ENCODE measurements at places on chromosomes 1 and 21.

DNA sequence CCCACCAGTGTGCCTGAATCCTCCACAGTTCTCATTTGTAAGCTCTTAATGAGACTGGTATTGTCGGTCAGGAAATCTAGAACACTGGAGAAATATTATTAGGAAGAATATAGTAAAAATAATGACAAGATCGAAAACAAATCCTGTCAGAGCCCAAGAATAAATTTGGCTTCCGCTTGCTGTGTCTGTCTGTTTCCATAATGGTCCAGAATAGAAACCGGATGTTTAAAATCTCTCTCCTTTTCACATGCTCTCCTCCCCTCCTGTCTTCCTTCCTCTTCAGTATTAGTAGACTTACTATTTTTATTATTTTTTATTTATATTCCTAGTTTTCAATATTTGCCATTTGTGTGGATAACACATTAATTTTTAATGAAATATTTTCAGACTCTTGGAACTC, 187.7 kb downstream of the SDCCAG8 start:
- DNase-seq: no peak

DNA sequence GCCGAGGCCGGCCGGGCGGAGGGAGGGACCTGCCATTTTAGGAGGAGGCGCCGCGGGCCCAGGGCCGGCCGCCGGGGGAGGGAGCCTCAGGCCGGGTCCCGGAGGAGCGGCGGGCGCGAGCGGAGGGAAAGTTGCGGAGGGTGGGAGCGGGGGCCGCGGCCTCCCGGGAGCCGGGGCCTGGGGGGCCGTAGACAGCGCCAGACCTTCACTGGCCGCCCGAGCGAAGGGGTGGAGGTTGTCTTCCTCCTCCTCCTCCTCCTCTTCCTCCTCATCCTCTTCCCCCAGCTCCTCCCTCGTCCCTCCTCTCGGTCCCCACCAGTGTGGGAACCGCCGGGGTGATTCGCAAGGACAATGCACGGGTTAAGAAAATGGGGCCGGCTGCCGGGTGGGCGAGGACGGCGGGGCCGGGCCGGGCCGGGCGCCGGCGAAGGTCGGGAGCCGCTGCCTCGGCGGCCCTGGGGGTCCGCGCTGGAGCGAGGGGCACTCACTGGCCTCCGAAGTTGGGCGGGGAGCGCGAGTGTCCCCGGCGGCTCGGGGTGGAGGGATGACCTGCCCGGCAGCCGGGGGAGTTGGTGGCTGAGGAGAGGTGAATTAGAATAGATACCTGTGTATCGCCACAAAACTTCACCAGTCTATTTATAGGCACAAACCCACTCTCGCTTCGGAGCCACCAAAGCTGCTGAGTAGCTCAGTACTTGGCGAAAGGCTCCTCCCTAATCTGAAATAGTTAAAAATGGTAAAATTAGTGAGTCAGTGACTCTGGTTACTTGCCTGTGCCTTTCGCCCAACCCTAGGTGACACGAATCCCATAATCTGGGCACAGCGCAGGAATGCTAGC, 1.3 kb downstream of the DYRK1A start:
- DNase-seq: no peak

DNA sequence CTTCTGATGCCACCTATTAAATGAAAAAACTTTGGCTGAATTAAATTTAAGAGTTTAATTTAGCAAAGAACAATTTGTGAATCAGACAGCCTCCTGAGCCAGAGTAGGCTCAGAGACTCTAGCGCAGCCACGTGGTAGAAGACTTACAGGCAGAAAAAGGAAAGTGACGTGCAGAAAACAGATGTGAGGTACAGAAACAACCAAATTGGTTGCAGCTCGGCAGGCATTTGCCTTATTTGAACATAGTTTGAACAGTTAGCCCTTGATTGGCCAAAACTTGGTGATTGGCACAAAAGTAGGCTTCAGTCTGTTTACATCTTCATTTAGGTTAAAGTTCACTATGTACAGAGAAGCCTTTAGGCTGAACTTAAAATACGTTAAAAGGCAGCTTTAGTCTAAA, 22.9 kb downstream of the TCP10L start:
- no peak for DNase-seq

DNA sequence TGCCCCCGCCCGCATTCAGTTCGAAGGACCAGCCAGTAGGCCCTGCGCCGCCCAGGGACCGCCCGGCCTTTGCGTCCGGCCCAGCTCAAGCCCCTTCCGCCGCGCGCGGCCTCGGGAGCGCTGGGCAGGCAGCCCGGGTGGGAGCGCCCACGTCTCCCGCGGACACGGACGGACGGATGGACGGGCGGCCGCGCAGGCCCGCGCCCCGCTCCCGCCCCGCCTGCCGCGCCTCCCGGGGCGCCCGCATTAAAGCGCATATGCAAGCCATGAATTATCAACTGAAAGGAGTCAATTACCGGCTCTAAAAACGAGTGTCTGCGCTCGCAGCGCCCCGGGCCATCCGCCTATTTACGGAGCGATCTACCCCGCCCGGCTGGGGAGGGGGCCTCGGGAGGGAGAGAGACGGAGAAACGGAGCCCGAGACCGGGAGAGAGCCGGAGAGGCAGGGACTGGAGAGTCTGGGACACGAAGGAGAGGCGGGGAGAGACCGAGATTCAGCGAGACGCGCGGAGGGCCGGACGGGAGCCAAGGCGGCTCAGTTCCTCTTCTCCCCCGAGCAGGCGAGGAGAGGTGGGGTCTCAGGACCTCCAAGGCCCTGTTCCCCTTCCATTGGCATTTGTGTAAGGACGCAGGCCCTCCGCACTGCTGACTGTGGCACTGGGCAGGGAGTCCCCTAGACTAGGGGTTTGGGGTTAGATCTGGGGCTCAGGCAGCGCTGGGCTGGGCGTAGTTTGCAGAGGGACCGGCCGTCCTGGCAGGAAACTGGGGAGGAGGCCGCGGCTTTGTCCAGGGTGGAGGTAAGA, 41.3 kb upstream of the DMBX1 start:
- no peak for DNase-seq

DNA sequence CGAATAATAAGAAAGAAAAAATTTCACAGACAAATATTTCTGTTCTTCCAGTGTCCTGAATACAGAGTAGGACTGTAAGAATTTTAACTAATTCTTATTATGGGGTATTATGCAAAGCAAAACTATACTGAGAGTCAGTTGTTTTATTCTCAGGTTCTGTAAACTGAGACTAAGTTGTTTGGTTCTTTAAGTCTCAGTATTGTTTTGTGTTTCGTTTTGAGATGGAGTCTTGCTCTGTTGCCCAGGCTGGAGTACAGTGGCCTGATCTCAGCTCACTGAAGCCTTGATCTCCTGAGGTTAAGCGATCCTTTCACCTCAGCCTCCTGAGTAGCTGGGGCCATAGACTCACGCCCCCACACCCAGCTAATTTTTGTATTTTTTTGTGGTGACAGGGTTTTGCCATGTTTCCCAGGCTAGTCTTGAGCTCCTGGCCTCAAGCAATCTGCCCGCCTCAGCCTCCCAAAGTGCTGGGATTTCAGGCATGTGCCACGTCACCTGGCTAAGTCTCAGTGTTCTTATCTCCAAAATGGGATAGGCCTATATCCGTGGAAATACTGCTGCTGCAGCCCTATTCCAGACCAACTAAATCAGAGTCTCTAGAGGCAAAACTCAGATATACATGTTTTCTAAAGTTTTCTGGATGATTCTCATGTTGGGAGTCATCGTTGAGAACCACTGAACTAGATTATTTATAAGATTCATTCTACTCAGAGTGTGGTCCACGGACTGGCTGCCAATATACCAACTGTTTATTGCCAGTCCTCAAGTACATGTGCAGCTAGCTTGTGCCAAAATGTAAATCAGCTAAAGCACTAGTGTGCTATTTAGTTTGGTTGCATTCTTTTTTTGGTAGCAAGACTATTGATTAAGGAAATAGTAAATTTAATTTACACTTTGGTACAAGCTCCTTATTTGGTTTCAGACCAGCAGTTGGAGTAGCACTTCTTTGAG, 116.6 kb downstream of the HS2ST1 start:
- no peak for DNase-seq

GRCh38 chr1:5297886-5298239, 643.5 kb downstream of the AJAP1 start:
- DNase-seq: no peak

DNA sequence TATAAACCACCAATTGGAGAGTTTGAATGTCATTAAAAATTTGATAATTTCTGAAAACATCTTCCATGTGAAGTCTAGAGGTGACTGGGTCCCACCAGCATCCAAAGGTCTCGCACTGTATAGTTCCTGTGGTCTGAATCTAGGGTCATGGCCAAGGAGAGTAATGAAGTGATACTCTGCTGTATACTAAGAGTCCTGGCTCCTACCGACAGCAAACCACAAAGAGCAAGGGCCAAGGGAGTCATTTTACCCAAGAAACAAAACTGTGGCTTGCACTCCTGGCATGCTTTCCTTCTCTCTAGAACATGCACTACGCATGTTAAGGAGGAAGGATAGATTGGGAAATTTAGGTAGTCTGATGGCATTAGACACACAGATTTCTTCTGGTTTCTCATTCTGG, 115.6 kb downstream of the BRINP2 start:
- no peak for DNase-seq

DNA sequence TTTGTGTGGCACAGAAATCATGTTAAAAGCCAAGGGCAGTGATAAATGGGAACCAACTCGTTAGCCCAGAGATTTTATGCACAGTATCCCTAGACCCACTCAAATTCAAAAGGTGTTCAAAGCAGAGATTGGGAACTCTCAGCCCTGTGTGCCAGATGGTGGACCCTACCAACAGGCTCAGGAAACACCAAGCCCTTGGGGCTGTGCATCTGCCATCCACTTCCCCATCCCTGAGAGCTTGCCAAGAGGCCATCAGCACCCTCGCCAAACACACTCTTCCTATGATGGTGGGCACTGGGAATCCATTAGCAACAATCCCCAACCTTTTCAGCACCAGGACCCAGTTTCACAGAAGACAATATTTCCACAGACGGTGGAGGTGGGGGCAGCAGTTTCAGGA, 194.2 kb upstream of the NFIA start:
- DNase-seq: no peak

DNA sequence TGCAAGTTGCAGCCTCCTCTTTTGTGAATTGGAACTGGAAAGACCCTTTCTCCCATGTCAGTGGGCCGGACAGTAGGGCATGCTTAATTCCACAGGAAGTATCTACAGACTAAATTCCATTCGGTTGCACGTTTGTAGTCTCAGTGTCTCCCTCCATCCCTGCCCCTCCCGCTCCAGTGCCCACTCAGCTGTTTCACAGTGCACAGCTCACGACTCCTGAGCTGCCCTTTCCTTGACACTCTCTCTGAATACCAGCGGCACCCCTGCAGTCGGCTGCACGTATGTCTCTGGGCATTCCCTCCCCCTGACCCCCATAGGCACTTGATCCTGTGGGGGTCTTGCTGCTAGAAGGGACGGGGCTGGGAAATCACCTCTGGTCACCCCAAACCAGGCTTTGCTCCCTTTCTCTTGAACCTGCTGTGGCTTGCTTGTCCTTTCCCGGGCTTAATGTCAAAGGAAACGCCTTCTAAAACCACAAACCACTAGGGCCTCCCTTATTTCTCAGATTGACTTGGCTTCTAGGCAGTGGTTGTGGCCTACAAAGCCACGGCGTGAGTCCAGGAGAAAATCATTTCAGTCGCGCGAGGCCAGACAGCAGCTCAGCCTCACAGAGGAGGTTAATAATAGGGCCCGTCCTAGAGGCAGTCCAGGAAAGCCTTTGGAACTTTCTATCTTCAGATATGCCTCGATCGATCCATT, 365.3 kb upstream of the PROX1 start:
- DNase-seq: no peak

DNA sequence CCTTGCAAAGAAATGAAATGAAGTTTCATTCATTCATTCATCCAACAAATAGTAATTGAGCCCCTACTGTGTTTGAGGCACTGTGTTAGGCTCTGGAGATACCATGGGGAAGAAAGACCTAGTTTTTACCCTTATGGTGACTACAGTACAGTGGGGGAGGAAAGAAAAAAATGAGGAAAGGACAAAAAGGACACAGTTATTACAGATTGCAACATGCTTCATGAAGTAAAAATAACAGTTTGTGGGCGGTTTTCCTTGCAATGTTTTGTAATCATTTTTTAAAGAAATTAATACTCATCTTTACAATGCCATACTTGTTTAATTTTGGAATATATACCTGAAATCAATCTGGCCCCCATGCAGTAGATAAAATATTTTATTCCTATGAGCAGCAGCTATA, 120.3 kb downstream of the TM2D1 start:
- no peak for DNase-seq

DNA sequence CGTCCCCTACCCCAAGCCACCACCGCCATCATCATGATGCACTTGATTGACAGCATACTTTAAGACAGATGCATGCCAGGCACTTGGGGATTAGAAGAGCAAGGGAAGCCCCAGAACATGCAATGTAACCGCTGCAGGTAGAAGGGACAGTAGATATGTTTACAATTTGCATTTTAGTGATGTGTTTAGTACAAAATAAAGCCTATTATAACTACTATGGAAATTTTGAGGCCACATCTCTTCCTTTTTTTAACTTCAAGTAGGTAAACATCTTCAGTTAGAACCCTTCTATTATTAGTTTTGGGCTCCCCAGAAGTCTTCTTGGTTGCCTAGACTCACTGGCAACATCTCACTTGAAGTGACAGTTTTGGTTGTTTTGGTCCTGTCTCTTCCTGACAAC, 25.3 kb downstream of the CR1L start:
- DNase-seq: no peak

GRCh38 chr1:228471762-228472398, 15.3 kb upstream of the RNF187 start:
- DNase-seq: no peak

DNA sequence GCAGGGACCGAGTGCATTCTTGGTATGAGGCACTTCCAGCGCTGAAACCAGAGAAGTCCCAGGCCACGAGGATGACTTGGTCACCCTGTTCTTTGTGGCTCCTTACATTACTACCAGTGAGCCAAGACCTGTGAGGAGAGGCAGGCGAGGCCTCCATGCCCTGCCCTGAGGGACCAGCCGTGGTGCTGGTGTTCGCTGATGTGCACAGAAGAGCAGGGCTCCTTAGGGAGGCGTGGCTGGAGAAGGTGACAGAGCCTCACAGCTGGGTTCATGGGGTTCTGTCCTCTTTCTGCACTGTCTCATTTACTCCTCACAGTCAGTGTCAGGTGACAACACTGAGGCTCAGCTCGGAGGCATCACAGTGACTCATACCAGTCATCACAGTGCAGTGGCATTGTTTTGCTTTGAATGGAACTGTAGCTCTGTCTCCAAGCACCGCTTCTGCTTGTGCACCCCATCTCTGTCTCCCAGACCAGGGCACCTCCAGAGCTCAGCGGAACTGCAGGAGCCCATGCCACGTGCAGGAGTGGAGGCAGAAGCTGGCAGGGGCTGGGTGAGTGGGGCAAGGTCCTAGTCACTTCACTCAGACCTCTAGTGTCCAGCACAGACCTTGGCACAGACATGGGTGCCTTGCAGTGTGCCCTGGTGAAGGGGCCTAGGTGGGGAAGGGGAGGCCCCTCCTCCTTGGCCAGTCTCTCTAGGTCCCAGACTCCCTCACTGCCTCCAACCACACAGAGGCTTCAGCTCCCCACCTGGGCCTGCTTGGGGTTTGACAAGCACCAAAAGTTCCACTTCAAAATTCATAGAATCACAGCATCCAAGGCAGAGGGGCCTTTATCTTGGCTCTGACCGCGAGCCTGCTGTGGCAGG, 310.9 kb downstream of the MATN1 start:
- no peak for DNase-seq
